ENCODE measurements at places on chromosomes 5 and 9.

DNA sequence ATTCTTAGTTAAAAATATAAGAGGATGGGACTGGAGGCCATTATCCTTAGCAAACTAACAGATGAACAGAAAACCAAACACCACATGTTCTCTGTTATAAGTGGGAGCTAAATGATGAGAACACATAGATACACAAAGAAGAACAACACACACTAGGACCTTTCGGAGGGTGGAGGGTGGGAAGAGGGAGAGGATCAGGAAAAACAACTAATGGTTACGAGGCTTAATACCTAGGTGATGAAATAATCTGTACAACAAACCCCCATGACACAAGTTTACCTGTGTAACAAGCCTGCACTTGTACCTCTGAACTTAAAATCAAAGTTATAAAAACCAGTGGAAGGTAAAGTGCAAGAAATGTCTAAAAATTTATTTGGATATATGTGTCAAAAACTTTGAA lies 1047.4 kb upstream of the C9orf72 start:
- DNase-seq, result no peak

DNA sequence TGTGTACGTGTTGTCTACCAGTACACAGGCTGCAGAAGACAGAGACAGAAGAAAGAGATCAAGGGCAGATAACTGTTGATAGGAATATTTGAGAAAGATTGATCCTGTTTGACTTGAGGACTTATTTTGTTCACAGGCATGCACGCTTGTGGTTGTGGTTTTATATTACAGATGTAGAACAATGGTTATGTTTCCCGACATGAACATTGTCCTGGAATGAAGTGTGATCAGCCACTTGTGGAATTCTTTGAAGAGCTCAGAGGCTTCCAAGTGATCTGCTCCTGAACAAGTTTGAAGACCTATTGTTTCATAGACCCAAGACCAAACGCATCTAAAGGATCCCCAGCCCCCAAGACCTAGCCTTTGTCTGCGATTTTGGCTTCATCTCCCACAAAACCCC lies 13.7 kb downstream of the TEX53 start:
- no peak for DNase-seq

GRCh38 chr9:69393425-69393824 lies 68.4 kb downstream of the ENTREP1 start:
- DNase-seq, result no peak

DNA sequence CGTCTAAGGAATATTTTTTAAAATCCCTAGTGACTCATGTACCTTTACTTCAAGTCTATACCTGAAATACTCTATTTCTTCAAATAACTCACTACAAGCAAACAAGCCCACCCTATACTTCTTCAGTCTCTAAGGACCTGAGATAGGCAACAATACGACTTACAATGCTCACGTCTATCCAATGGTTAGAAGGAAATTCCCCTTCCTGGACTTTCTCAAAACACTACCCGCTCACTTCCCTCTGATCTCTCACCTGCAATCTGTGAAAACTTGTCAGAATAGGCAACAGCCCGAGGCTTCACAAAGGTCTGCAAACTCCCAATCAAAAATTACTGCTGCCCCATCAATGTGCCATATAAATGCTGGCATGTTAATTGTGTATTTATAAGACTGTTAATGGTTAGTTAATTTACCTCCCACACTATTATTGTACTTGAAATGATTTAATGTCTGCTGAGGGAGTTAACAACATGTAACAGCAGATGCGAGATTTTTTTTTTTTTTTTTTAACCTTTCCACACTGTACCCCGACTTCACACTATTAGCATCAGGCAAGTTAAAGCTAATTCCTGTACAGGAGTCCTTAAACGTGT lies 27.3 kb downstream of the MAPKAP1 start:
- DNase-seq, result no peak

- peak; percentile 75 for DNase-seq
Measured at GRCh38 chr5:67165526-67166459, 30.8 kb downstream of the CD180 start.

GRCh38 chr5:112434641-112435040 lies 15.6 kb upstream of the EPB41L4A start:
- DNase-seq, result no peak

GRCh38 chr5:173535976-173536639 lies 80.3 kb downstream of the BOD1 start:
- no peak for DNase-seq

DNA sequence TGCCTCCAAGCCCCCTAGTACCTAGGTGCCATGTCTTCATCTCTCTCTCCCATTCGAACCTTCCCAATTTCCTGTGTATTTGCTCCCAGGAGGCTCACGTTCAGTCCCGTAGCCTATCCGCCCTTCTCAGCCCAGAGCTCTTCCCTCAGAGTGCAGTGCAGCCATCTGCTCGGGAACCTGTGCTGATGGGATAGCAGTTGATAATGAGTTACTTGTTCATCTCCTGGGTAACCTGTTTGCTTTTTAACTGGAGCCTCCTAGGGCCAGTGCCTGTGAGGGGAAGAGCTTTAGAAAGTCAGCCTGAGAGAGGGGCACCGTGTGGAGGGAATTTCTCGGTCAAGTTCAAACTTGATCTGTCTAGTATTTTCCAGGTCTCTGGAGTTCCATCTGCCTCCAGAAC lies 229.8 kb upstream of the IL12B start:
- DNase-seq, result no peak

DNA sequence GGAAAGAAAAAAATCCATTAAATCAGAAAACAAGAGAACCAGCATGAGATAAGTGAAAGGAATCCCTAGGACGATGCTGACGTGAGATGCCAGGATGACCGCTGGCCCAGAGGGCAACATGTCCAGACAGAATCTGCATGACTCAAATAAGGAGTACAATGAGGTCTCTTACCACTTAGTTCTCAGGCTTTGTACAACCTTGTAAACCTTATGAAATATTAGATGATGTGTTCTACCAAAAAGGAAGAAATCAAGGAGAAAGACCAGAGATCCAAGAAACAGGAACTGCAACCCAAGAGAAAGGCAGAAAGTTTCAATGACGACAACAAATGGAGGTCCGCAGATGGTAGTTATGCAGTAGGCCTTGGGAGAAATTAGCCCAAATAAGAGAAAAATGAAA lies 2.8 kb upstream of the GPR150 start:
- no peak for DNase-seq
